Foreskin keratinocyte (primary cell): ENCODE measurements at places on chromosomes 6 and 20. TPM values are rescaled to one million over a fixed set of nuclear protein-coding genes. Genes with fewer than 3 reads are reported as not detected.
A peak's percentile ranks its signal among the peaks of the same experiment; 100 is the strongest.

DNA sequence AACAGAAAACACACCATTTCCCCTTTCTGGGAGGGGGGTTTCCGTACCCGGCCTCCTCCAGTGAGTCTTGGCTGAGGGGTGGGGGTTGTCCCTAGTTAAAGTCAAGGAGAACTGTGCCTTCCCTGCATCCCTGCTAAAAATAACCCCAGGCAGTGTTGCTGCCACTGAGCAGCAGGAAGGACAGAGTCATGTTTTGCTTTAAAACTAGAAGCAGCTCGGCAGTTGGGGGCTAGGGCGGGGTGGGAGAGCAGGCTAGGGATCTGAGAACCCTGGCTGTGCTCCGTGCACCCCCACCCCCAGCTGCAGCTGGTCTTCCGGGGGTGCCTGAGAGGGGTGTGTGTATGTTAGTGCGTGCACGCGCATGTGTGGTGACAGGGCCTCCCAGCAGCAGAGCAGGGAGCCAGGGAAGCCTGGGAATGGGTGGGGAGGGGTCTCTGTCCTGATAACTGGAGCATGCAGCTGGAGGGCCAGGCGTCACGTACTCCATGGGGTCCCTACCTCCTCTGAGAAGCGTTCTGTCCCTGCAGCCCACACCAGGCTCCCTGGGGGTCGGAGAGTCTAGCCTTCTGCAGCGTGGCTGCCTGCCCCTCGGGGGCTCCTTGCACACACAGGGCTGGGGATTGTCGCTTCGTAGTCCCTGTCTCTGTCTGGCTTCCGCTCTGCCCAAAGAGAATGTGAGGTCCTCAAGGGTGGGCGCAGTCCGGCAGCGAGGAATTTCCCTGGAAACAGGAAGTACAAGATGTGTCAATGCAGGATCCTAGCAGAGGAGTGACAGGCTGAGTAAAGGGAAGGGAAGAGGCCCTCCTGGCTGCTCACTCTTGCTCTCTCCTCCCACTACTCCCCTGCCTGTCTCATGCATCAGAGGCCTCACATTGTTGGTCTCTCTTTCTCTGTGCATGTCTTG is 16.8 kb upstream of the ARMC12 start:
- no peak for DNase-seq

DNA sequence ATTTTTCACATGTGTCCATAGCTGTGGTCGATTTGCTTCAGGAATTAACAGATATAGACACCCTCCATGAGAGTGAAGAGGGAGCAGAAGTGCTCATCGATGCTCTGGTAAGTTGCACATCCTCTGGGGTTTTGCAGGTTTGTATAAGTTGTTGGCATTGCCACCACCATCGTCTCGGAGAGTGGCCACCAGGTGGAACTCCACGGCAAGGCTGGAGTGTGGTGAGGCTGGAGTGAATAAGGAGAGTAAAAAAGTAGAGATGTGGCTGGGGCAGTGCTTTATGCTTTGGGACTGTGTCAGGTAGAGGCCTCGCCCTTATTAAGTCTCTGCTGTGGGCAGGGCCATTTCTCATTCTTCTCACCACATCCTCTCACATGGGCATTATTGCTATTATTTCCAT is 63.7 kb downstream of the CTNNBL1 start:
- no peak for DNase-seq

The BHLHE23 gene
- not detected in 2 replicates for total RNA-seq

- DNase-seq: no peak
These were observed 12.8 kb upstream of the ZNFX1 start for GRCh38 chr20:49290608-49291191.

DNA sequence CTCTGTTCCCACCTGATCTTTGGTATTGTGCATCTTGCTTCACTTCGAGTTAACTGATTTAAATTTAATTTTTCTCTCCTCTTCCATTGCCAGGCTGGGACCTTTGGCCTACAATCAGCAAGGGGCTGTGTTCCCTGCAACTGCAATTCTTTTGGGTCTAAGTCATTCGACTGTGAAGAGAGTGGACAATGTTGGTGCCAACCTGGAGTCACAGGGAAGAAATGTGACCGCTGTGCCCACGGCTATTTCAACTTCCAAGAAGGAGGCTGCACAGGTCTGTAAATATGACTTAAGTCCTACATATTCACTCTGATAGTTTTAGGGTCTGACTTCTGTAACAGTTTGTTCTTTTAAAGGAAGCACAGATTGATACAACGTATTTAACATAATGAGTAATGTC is 412.4 kb downstream of the ARHGAP18 start:
- DNase-seq: no peak

The REV3L gene
- 10.6 and 14.1 TPM in 2 replicates for total RNA-seq

DNA sequence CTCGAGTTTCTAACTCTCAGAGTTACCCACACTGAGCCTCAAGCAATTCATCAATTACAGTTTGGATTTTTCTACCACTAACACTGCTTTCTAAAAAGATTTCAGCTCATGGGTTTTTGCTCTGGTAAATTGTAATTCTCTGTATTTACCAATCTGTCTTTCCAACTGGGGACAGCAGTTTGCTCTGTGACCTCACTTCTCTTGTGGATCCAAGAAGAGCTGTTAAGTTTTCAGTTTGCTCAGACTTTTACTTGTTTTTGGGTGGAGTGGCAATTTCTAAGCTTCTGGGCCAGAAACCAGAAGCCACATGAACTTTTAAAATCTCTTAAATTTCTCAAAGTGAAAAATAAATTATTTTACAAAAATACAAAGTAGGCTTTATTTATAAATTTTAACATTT is 74.2 kb downstream of the ROS1 start:
- DNase-seq: no peak

- no peak for DNase-seq
These were observed 278.0 kb downstream of the BMP7 start for GRCh38 chr20:56988446-56988845.

DNA sequence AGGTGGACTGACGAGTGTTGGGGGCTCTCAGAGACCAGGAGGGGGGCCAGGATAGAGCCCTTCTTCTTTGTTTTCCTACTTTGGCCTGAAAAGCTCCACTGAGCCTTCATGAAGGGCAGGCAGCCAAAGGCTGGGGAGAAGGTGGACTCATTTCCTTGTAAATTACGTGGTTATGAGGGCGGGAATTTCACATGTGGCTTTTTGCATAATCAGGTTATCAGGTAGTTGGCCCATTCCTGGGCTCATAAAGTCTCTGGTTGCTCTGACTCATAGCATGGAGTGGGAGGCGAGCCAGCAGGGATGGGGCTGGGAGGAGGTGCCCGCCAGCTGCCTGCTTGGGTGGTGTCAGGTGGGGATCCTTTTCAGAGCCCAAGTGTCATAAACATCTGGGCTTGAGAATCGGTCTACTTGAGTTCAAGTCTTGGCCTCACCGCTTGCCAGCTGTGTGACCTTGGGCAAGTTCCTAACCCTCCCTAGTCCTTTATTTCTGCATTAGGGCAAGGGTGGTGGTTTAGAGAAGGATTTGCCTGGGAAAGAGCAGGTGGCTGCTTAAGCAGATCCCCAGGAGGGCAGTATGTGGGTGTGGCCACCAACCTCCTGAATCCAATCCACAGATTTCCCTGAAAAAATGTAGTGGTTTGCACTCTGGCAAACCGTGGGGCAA is 26.5 kb upstream of the RNF24 start:
- DNase-seq: peak; percentile 98

GRCh38 chr20:45036044-45036755 is 64.7 kb downstream of the KCNS1 start:
- peak; percentile 85 for DNase-seq
